ENCODE measurements at places on chromosomes 13 and 19.

- no peak for DNase-seq
Measured at GRCh38 chr19:58350001-58350861, 3.1 kb downstream of the A1BG start.

DNA sequence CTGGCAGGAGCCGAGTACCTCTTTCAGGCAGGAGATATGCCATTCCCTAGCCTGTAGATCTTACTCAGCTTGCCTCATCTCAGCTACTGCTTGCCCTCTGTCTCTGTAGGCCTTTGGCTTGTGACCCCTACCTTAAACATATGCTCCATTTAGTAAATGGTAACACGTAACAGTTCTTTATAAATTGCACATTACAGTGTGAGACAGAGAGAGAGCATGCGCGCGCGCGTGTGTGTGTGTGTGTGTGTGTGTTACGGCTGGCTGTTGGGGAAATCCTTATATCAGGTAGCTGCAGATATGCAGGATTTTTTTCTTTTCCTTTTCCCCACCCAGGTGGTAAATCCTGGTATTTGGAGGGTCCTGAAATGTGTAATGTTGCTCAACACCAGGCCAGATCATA, 4.2 kb downstream of the SPINT2 start:
- no peak for DNase-seq

DNA sequence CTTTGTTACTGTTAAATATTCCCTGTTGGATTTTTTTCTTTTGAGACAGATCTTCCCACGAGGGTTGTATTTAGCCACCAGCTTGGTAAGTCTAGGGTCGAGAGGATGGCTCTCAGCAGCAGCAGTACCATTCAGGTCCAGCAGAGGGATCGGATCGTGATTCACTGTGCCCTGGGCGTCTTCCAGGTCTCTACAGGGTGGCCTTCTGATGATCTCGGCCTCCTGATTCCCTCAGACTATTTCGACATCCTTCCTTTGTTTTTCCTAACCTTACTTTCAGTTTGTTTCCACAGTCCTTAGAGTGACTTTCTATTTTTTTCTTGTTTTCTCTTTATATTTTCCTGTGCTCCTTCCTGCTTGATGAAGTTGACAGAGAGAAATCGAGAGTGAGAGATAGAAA, 1436.9 kb downstream of the UQCRFS1 start:
- DNase-seq: no peak

DNA sequence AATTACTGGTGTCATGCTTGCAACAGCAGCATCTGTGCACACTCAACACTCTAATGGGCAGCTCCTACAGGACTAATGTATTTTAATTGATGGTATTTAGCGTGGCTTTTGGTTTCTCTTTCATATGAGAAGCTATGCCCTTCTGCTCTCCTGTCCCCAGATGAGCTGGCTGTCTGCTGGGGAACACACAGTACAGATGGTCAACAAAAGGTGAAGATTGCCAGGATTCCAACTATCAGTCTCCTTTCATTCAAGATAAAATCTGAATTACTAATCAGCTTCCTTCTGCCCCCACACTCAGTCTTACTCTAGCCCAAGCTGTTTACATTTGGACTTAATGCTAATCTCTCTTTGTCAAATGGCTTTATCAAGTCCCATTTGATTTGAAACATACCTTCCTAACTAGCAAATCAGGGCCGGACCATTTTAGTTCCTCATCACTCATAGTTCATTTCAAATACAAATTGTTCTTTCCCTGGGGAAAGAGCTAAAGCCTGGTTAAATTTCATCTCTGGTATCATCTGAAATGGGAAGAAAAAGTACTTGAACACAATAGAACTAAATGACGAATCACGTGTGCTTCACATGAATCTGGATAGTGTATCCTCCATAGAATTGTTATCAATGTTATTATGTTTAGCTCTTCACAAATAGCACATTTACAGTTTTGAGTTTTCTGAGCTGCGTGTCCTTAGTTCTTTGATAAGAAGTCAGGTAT, 988.0 kb downstream of the PCDH17 start:
- no peak for DNase-seq

DNA sequence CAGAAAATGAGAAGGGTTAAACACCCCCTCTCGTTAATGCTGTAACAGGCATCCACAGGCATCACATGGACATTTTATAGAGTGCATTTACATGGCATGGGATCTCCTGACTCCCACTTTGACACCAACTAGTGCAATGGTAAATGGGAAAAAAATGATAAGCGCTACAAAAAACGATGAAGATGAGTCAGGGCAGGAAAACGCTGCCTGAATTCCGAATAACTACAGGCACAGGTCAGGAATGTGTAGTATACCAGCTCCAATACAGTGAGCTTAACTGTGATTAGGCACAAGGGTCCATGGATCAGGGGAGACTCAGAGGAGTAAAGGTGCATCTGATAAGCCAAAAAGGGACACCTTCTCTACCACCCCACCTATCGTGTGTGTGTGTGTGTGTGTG, 223.6 kb downstream of the FOXO1 start:
- no peak for DNase-seq

GRCh38 chr13:37067874-37068273, 8.4 kb upstream of the SUPT20H start:
- no peak for DNase-seq

GRCh38 chr13:50950849-50951248, 41.3 kb downstream of the RNASEH2B start:
- DNase-seq: no peak

- DNase-seq: no peak
Measured at GRCh38 chr13:27673911-27674310, 52.2 kb downstream of the POLR1D start.

- DNase-seq: no peak
Measured at GRCh38 chr13:31878955-31879354, 139.6 kb downstream of the RXFP2 start.

DNA sequence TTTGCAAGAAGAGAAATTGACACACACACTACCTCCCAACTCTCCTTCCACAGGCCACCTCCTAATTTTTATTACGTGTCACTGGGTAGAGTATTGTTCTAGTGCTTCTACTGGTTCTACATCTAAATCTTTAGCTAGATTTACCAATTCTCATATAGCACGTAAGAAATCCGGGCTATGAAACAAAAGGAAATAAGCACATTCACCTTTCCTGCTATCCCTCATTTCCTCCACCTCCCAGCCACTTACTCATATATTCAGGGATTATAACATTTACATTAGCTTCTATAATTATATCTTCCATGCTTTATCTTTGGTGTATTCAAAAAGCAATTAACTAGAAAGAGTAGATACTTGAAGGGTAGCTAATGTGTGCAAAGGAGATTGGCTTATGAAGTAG, 39.7 kb downstream of the USP12 start:
- no peak for DNase-seq

GRCh38 chr13:46679369-46680120, 117.4 kb downstream of the ESD start:
- DNase-seq: no peak

DNA sequence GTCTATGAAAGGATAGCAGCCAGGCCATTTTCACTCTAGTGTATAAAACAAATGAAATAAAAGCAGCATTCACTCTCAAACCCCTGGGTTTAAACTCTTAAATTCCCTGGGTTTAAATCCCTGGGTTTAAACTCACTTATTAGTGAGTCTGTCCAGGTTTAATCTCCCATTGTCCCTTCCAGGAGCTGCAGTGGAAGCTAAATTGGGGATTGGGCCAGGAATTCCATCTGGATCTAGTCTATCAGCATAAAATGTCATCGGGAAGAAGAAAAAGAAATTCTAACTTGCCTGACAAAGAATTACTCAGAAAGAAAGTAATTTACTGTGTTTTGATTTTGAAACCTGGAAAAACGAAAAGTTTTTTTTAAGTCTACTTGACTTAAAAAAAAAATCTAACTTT, 54.8 kb downstream of the FRY start:
- DNase-seq: no peak

DNA sequence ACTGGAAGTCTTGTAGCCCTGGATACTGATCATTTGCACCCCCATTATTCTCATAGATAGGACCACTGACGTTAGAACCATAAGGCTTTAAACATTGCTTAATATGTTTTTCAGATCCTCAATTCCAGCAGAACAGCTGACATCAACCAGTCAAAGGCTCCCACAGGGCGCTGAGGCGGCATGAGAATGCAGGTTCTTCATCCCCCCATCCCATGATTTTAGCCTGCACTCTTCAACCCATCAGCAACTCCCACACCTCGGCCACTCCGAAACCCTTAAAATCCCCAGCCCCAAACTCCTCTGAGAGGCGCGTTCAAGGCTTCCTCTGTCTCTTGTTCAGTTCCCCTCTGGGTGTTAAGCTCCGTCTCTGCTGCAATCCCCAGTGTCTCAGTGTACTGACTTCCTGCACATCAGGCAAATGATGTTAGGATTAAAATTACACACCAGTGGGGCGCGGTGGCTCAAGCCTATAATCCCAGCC, 24.3 kb upstream of the LAMP1 start:
- DNase-seq: no peak

DNA sequence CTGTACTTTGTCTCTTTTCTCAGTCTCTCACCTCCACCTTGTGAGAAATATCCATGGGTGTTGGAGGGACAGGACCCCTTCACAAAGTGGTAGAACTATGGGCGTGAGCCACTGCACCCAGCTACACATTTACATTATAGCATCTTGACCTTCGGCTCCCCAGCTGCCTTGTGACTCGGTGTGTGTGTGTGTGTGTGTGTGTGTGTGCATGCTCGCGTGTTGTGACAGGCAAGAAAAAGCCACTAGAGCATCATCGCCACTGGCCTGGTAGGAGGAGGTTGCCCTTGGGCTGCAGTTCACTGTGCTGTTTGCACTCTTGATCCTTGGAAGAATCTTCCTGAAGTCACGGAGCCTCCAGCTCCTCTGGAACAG, 13.7 kb upstream of the ZNF888 start:
- no peak for DNase-seq

GRCh38 chr19:50025794-50026549, at the start of gene ZNF473:
ZNF473 (plus strand) TSS chr19:50026005; CDS start chr19:50031083, 5,078 bp downstream.
- DNase-seq: peak; percentile 95

GRCh38 chr13:23254506-23254905, 73.7 kb downstream of the SGCG start:
- no peak for DNase-seq

DNA sequence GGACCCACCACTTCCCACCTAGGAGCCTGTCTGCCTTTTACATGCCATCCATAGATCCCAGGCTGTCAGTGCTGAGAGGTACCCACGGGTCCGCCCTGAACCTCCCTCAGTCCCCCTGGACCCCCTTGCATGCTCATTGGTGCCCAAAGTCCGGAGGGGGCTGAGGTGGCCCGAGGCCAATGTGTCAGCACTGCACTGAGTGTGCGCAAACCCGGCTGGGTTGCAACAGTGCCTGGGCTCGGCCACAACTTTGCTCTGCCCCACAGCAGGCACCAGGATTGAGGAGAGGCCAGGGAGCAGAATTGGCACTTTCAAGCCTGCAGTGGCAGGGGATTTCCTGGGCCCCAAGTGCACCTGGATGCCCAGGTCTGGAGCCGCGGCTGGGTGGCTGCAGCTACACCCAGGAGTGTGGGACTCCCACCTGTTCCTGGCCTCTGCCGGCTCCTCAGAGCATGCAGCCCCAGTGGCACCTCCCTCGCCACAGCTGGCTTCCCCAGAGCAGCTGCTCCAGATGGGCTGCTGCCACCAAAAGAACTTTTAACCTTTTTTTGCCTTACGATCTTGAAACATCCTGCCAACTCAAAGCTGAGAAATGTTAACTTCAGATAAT, 837.0 kb downstream of the SLITRK6 start:
- no peak for DNase-seq

DNA sequence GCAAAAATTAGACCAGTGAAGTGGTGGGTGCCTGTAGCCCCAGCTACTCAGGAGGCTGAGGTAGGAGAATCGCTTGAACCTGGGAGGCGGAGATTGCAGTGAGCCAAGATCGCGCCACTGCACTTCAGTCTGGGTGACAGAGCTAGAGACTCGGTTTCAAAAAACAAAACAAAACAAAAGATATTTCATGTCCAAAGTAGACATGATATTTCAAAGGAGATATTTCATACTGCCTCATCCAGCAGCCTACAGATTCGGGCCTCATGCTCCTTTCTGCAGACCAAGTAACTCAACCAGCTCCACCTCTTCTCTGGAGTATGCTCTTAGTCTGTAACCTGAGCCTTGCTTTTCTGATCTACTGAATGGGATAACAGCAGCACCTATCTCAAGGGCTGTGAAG, 15.0 kb downstream of the ZC3H4 start:
- no peak for DNase-seq

- DNase-seq: no peak
Measured at GRCh38 chr19:362154-362553, 17.6 kb upstream of the MIER2 start.

GRCh38 chr19:48553676-48554384, 1.9 kb downstream of the SULT2B1 start:
- no peak for DNase-seq

GRCh38 chr13:34391076-34391475, 551.0 kb upstream of the NBEA start:
- no peak for DNase-seq

- DNase-seq: no peak
Measured at GRCh38 chr13:20350819-20351218, 118.7 kb upstream of the GJB6 start.

GRCh38 chr13:93140912-93141311, 85.7 kb upstream of the GPC6 start:
- DNase-seq: no peak

GRCh38 chr13:113273851-113274590, 23.0 kb upstream of the LAMP1 start:
- DNase-seq: no peak

DNA sequence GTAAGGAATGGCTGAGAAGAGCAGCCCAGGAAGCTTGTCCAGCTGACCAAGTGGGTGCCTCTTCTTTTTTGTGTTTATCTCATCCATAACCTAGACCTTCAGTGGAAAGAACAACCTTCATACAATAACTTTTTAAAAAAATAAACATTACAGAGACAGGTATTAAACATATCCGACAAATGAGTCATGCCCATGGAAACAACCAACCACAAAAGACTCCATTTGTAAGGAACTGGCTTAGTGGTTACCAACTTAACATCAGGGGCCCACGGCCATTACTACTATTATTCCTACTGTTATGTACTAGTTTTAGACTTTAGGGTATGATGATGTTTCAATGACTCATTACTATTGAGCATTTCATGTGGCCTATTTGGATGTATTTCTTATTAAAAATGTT, 191.7 kb upstream of the SERP2 start:
- no peak for DNase-seq
